Urinary bladder (tissue), 4 donors: ENCODE measurements at places on chromosomes 13 and 19. TPM values are rescaled to one million over a fixed set of nuclear protein-coding genes. Genes with fewer than 3 reads are reported as not detected.

- DNase-seq: no peak
Observed at GRCh38 chr13:51313619-51314018, 25.9 kb upstream of the SERPINE3 start.

GRCh38 chr19:48510421-48511268 is 990 bp downstream of the LMTK3 start:
- no peak for DNase-seq

DNA sequence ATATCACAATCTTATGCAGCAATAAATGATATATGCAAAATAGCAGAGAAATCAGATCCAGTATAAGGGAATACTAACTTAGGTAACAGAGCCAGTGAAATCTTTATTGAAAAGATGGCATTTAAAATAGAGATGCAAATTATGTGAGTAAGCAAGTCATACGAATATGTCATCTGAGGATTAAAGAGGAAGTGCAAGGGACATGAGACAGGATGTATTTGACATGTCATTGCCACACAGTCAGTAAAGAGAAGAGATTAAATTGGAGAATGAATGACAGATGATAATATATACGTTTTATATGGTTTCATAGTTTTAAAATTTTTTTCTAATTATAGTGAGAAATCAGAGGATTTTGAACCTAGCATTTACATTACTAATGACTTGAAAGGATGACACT is 426.4 kb downstream of the SLITRK5 start:
- DNase-seq: no peak

- DNase-seq: no peak
Observed at GRCh38 chr13:48142436-48142835, 47.5 kb upstream of the MED4 start.

DNA sequence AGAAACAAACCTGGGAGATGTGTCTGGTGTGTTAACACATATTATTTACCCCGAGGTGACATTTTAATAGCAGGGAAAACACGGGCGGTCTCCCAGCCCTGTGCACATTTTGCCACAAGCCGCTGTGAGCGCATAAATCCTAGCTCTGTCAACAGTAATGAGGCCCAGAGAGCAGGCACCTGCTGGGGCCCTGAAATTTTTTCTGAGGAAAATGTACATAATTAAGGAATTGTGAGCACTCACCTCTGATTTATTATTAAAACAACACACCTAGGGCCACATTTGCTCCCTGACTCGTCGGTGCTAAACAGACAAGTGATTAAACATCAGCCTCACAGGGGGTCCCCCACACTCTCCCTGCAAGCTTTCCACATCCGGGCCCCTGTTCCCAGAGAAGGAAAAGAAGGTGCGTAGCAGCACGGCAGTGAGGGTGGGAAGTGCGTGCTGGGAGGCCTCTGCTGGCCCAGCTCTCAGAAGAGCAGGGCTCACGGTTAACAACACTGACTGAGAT is 616.3 kb downstream of the UQCRFS1 start:
- no peak for DNase-seq

GRCh38 chr19:10961073-10961860 is 437 bp downstream of the SMARCA4 start:
- DNase-seq: no peak

DNA sequence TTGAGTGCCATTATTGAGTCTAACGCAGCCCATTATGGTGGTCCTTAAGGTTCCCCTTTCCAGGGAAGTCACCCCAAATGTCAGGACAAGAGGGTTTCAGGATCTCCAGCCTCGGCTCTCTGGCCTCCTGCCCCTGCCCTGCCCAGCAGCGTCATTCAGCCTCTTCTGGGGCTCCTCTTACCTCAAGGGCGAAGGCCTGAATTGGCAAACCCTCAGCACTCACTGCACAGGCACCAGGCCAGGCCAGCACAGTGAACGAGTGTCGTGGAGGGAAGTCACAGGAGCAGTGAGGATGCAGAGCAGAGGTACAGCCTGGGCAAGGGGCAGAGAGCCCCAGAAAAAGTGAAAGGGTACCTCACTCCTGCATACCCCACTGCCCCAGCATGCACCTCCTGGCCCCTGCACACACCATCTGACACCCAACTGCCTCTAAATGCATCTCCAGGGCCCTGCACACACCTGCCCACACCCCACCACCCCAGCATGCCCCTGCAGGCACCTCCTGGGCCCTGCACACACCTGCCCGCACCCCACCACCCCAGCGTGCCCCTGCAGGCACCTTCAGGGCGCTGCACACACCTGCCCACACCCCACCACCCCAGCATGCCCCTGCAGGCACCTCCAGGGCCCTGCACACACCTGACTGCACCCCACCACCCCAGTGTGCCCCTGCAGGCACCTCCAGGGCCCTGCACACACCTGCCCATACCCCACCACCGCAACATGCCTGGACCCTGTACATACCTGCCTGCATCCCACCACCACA is 19.8 kb downstream of the SLC25A42 start:
- DNase-seq: no peak

GRCh38 chr19:32287086-32287485 is 58.3 kb upstream of the ZNF507 start:
- DNase-seq: no peak

GRCh38 chr19:54875506-54875905 is 1.5 kb downstream of the FCAR start:
- no peak for DNase-seq

DNA sequence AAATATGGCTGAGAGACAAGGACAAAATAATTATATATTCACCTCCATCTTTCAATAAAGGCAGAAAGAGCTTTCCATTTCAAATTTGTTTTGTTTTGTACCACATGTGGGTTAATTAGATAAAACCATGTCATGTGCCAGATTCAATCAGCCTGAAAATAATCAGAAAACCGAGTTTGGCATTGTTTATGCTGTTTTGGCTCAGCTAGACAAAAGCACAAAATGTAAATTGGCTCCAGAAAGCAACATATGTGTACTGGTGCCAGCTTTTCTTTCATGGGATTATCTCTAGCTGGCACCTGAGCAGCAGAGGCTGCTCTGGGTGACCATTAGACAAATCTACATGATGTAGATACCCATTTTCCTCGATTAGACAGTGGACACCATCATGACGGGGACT is 9.2 kb upstream of the DNAJC15 start:
- no peak for DNase-seq

- DNase-seq: no peak
Observed at GRCh38 chr13:36915106-36915505, 4.9 kb downstream of the SMAD9 start.

GRCh38 chr13:30607908-30608307 is 9.8 kb upstream of the USPL1 start:
- no peak for DNase-seq

DNA sequence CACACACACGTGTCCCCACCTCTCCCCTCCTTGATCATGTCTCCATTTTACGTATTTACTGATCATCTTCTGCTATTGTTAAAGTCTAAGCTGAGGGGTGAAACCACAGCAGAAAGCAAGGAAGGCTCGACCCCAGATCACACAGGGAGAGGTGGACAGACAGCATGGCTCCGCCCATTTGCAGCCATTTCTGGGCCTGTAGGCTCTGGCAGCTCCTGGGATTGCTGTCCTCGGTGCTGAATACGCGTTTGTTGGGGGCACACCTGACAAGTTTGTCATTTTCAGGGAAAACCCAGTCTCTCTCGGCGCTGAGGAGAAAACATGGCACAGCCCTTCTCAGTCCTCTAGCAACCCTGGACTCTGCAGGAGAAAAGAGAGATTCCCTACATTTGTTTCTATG is 8.0 kb downstream of the TMEM86B start:
- no peak for DNase-seq

- no peak for DNase-seq
Observed at GRCh38 chr13:40961214-40961613, 57.9 kb downstream of the ELF1 start.

DNA sequence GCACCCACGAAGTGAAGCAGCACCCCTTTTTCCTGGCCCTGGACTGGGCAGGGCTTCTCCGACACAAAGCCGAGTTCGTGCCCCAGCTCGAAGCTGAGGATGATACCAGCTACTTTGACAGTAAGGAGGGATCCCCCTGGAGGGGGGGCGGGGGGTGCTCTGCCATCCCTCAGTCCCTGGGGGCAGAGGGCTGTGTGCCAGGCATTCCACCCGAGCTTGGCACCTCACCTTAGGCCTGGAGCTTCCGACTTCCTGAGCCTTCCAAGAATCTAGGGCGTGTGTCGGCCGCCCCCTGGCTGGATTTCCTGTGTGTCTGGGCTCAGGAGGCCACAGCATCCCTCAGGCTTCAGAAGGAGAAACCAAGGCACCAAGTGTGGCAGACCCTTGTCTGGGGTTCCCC is 15.7 kb upstream of the PIK3R2 start:
- DNase-seq: no peak

The ZNF358 gene
- polyA plus RNA-seq: 115 TPM

The GJA3 gene
- polyA plus RNA-seq: 0.05 TPM

The ZNF844 gene
- polyA plus RNA-seq: 9.7 TPM

The CGB5 gene
- polyA plus RNA-seq: not detected

The ZNF497 gene
- 0.73 TPM for polyA plus RNA-seq

The LILRB1 gene
- 1.7 TPM for polyA plus RNA-seq

The TGFBR3L gene
- 2.6 TPM for polyA plus RNA-seq

The RASAL3 gene
- 1.8 TPM for polyA plus RNA-seq

The ZNF154 gene
- polyA plus RNA-seq: 7.4 TPM

The PRDX2 gene
- 245 TPM for polyA plus RNA-seq

The CGB7 gene
- 0.37 TPM for polyA plus RNA-seq

The LILRB3 gene
- polyA plus RNA-seq: 7.2 TPM

The QPCTL gene
- polyA plus RNA-seq: 7.0 TPM

The FXYD7 gene
- 0.57 TPM for polyA plus RNA-seq

The RFPL4AL1 gene
- not detected for polyA plus RNA-seq
